ENCODE measurements at places on chromosomes 11 and 22. TPM values are rescaled to one million over a fixed set of nuclear protein-coding genes. Genes with fewer than 3 reads are reported as not detected.

PGM2L1 gene
- polyA plus RNA-seq: 3.6 TPM

MIAT gene
- 0.13 TPM for polyA plus RNA-seq

CCND1 gene
- 1.8 TPM for polyA plus RNA-seq

FXYD6 gene
- polyA plus RNA-seq: 17.5 TPM

NLRP14 gene
- polyA plus RNA-seq: not detected

FERMT3 gene
- polyA plus RNA-seq: 2.5 TPM

DUSP8 gene
- 1.0 TPM for polyA plus RNA-seq

SUSD2 gene
- 1.3 TPM for polyA plus RNA-seq

APBB1 gene
- 49.5 TPM for polyA plus RNA-seq

TMEM179B gene
- polyA plus RNA-seq: 31.5 TPM

MOV10L1 gene
- polyA plus RNA-seq: 0.05 TPM

REXO2 gene
- polyA plus RNA-seq: 57.4 TPM

PAX6 gene
- polyA plus RNA-seq: not detected

NTM gene
- 0.18 TPM for polyA plus RNA-seq

MS4A12 gene
- not detected for polyA plus RNA-seq

NXPE2 gene
- 0.16 TPM for polyA plus RNA-seq

TEF gene
- 2.0 TPM for polyA plus RNA-seq

PLAAT2 gene
- not detected for polyA plus RNA-seq

MN1 gene
- 17.6 TPM for polyA plus RNA-seq

IGLL1 gene
- polyA plus RNA-seq: not detected

VWA5A gene
- 1.2 TPM for polyA plus RNA-seq

LRRC4C gene
- polyA plus RNA-seq: 0.16 TPM

CHADL gene
- 1.9 TPM for polyA plus RNA-seq

OR8D4 gene
- polyA plus RNA-seq: not detected

SMC1B gene
- not detected for polyA plus RNA-seq

KCNJ11 gene
- polyA plus RNA-seq: 87.5 TPM

RHOD gene
- 56.5 TPM for polyA plus RNA-seq

HOATZ gene
- not detected for polyA plus RNA-seq

CRACR2B gene
- 6.4 TPM for polyA plus RNA-seq

PYGM gene
- polyA plus RNA-seq: 511 TPM

MYOD1 gene
- polyA plus RNA-seq: 5.0 TPM
